LHCN-M2 (cell line): ENCODE measurements at places on chromosomes 6 and 20.

DNA sequence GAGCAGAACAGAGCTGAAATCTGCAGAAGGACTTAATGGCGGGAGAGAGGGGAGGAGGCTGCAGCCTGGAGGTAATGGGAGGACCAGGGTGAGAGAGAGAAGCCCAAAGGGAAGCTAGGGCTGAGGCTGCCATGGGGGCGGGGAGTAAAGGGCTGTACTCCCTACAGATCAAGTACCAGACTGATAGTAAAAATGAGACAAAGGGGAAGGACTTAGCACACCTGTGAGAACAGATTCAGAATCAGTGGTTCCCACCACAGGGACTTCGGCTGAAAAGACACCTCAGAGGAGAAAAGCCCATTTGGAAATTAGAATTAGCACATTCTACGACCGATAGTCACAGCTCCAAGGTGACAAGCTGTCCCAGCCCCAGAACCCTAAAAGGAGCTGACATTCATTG is 6.4 kb upstream of the TBXT start:
- no peak for DNase-seq

DNA sequence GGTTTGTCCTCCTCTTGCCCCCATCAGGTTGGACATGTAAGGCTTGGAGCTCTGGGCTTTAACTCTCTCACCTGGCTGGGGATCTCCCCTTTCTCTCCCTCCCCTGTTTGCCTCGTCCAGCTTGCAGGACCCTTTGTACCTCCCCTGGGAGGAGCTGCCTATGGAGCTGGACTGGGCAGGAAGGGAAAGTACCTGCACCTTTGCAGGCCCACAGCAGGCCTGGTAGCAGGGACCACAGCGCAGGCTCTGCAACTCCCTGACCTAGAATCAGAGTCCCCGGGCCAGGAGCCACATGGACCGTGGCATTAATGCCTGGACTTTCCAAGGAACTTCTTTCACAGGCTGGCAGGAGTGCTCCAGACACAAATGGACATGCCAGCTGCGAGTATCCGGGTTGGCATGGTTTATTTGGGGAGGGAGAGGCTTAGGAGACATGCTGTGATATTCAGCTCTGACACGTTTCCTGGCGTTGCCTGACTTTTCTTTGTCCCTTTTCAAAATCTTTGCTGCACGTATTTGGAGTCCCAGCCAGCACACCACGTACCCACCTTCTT is 268.5 kb upstream of the EXOC2 start:
- DNase-seq = no peak

GRCh38 chr6:155493694-155494143 is 38.1 kb upstream of the NOX3 start:
- peak; percentile 99 for DNase-seq

- no peak for DNase-seq
These were observed 1.2 kb upstream of the RBM38 start for GRCh38 chr20:57389695-57390603.

- DNase-seq = no peak
These were observed 158.3 kb downstream of the DOK5 start for GRCh38 chr20:54633374-54634355.

DNA sequence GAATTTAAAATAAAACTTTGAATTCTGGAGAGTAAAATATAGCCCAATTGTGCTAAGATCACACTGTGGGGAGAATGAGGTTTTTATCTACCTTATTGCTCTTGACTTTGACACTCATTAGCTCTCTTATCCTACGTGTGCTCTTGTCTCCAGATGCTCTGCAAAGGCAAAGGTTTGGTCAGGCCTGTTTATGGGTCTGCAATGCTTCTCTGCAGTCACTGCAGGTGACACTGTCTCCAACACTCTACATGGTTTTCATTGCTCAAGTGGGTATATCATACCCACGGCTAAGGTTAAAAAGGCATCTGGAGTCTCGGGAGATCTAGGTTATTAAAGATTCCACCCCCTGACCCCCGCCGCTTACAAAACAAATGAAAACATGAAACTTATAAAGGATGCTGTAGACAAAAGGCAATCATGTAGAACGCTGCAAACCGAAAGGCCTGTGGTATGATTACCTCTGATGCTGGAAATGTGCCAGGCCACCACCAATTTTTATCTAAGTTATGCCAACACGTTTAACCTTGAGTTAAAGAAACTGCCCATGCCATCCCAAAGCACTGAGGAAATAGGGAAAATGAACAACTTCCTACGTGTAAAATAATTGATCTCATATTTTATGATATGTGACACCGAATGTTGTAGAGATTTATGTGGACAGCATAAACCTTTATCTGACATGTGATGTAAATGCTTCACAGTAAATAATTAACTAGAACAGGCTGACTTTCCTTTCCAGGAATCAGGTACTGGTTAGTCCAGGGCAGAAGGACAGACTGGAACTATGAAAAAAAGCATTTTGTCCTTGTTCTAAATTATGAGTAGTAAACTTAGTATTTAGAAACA is 238.2 kb upstream of the NOX3 start:
- DNase-seq = no peak

DNA sequence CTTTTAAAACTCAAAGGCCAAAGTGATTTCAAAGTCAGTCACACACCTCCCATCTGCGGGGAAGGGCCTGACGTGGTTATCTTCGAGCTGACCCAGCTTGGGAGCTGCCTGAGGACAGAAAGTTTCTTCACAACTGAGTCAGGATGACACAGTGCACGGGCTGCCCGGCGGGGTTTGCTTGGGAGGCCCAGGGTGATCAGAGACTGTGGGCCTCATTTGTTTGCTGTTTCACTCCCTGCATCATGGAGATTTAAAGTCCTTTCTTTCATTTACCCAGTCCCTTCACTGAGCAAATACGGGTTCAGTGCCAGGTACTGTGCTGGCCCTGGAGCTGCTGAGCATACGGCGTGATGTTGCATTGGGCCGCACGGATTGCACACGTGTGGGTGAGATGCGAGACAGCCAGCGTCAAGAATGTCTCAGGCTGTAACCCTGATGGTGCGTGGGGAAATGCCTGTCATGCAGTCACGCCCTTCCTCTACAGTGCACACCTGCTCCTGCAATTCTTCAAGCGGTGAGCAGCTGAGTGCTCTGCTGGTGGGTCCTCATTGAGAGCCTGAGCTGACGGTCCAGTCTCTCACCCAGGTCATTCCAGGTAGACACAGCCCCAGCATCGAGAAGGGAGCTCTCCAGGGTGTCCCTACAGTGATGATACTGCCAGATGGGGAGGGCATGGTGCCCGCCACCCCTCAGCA is 82.7 kb upstream of the PMEPA1 start:
- no peak for DNase-seq

DNA sequence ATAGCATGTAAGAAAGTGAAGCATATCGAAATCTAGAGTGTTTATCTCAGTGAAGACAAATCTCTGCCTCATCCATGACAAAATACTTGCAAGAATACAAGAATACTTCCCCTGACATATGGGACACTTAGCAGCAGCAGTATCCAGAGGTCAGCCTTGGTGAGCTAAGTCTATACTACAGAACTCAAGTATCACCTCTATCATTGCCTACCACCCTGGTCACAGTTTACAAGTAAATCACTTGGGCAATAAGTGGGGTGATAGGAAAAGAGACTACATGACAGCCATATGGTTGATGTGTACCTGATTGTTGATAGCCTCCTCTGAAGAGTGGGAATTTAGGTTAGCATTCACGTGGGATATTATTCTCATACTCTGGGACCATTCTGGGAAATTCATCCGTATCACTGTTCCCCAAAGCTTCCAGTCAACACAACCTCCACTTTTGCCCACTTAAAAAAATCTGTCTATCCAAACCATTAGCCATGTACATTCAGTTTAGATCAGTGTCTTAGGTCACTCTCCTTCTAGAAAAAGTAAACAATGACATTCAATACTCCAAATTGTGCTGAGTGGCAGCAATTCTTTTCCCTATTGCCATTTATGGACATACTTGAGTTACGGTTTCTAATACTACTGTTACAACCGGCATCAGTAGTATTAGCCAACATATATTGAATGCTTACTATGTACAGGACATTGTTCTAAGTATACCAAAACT is 118.2 kb upstream of the PRSS16 start:
- DNase-seq = no peak

DNA sequence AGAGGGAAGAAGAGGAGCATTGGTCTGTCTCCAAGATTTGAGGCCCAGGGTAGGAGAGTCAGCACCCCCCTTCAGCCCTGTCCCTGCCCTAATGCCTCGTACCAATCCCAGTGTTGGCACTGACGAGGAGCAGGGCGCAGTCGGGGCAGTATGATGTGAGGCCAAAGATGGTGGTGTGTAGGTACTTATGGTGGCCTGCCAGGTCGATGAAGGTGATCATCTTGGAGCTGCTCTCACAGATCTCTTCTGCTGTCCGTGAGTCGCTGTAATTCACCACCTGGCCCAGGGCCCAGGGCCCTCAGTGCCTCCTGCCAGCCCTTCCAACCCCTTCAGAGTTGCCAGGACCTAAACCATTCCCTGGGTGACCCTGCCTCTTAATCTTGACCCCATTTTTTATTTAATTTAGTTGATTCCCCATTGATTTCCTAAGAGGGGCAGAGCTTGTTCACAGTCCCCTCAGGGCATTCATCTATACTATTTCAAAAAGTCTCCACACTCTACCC is 4.2 kb downstream of the GTPBP2 start:
- DNase-seq = no peak

DNA sequence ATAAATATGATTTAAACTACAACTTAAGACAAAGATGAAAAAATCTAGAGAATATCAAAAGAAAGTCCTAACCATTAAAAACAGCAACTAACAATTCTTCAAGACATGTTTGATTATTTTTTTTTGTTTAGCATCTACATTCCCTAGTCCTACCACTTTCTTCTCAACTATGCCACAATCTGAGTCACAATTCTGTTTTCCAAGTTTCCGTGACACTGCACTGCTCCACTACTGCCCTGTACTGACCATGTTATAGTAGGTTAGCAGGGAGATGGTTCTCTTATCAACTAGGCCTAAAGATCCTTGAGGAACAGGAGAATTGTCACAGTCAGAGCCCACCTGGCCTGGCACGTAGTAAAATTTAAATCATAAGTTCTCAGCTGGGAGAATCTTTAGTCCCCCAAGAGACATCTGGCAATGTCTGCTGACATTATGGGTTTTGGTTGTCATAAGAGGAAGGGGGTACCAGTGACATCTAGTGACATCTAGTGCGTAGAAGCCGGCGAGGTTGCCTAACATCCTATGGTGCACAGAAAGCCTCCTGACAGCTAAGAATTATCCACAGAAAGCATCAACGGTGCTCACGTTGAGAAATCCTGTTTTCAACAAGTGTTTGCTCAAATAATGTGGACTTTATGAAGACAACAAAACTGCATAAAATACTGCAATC is 100.5 kb downstream of the PDE10A start:
- peak; percentile 72 for DNase-seq

DNA sequence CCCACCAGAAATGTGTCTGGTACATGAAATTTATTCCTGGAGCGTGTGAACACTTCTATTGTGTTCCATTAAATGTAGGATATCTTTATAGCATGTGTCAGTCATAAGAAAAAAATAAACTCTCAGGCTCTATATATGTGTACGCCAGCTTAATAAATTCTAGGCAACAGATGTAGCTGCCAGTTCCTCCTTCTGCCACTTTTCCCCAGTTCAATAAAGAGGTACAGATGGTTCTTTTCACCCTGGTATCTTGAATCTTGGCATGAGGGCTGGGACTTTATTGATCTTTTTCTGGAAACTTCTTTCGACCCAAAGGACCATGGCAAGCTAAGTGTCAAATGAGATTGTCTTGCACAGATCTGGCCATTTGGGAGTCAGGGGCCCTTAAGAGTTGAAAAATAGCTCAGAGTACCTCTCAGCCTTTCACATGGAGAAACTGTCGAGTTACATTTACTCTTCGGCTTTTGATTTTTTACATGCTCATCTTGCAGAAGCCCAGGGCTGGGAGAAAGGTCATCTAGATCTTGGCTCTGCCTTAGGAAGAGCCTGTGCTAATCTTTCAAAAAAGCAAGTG is 240.9 kb downstream of the DOK5 start:
- DNase-seq = no peak

GRCh38 chr6:43077981-43078511 is 1.9 kb downstream of the PTK7 start:
- DNase-seq = no peak

- no peak for DNase-seq
These were observed 136.1 kb downstream of the EYA4 start for GRCh38 chr6:133377219-133377618.

DNA sequence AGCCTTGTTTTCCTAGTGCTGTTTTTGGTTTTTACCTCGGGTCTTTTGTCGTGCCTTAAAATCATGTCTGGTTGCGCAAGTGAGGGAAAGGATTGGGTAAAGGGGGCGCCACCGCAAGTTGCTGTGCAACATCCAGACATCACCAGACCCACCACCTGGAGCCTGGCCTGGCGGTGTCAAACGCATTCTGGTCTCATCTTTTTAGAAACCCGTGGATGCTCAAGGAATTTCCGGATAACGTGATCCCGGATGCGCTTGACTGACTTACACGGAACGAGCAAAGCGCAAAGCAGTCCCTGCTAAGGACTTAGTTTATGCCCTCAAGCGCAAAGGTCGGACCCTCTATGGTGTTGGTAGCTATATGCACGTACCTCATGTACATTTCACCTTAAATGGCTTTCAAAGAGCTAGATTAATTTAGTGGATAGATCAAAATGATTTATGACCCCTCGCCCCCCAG is 105.2 kb downstream of the OR2B2 start:
- DNase-seq = no peak

DNA sequence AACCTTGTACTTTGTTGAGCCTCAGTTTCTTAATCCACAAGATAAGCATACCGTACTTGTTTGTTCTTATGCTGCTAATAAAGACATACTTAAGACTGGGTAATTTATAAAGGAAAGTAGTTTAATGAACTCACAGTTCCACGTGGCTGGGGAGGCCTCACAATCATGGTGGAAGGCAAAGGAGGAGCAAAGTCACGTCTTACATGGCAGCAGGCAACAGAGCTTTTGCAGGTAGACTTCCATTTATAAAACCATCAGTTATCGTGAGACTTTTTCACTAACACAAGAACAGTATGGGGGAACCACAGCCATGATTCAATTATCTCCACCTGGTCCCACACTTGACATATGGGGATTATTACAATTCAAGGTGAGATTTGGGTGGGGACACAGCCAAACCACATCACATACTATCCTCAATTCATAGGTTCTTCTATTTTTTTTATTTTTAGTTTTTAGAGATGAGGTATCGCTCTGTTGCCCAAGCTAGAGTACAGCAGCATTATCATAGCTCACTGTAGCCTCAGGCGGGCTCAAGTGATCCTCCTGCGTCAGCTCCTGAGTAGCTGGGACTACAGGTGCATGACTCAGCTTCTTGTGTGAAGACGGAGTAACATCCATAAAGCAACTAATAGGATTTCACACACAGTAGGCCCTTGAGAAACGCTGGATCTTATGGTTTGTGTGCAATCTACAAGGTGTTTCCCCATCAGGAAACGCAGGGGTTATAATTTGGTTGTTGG is 76.7 kb upstream of the IYD start:
- no peak for DNase-seq
